ENCODE measurements at places on chromosomes 6 and 20.

DNA sequence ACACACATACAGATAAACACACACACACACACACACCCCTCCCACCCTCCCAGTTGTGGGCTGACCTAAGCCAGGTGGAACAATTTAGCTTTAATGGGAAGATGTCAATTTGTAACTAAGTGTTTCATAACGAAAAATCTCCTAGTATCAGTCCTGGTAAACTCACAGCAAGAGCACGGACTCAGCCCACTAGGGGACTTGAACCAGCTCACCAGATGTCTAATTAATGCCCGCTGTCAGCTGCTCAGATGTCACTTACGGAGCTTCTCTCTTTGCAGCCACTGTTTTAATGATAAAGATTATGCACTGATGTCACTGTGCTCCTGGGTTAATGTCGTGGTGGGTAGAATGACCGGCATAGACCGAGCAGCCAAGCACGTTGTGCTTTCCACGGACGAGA, 116.6 kb upstream of the INSM1 start:
- H3K4me3 ChIP-seq = no peak overlapping the region
- no peaks in the 10 kb centered on the region for H3K36me3 ChIP-seq
- DNase-seq = no peak
- H3K4me1 ChIP-seq = no peaks in the 10 kb centered on the region
- H3K27ac ChIP-seq = no peak overlapping the region
- peaks cover 7% of the 10 kb centered on the region for H3K27me3 ChIP-seq

GRCh38 chr6:42509256-42509655, 54.6 kb upstream of the UBR2 start:
- H3K36me3 ChIP-seq = no peaks in the 10 kb centered on the region
- no peak for DNase-seq
- H3K4me3 ChIP-seq = no peak overlapping the region
- no peak overlapping the region for H3K27ac ChIP-seq
- H3K4me1 ChIP-seq = peaks cover 8% of the 10 kb centered on the region

DNA sequence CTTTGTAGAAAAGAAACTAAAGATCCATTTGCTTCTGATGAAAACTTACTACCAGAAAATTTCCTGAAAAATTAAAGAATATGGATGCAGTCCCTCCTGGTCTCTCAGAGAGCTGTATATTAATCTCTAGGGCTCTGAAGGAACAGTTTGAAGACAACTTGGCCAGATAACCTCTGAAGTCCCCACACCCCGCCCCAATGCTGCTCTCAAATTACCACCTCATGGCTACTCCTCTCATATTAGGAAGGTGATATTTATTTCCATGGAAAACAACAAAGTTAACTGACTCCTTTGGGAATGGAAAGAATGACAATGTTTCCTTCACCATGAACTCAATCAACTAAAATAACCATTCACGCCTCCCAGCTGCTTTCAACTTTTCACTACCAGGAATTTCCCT, 408.4 kb upstream of the FLRT3 start:
- H3K4me3 ChIP-seq = no peak overlapping the region
- no peaks in the 10 kb centered on the region for H3K36me3 ChIP-seq
- DNase-seq = no peak
- H3K4me1 ChIP-seq = peaks cover 12% of the 10 kb centered on the region
- H3K27me3 ChIP-seq = peaks cover 3% of the 10 kb centered on the region

- H3K27me3 ChIP-seq = peaks cover 3% of the 10 kb centered on the region
- no peak overlapping the region for H3K27ac ChIP-seq
- DNase-seq = no peak
- H3K4me3 ChIP-seq = no peak overlapping the region
- peaks cover 38% of the 10 kb centered on the region for H3K4me1 ChIP-seq
Measured at GRCh38 chr6:41284726-41285125, 1.8 kb downstream of the TREM1 start.

DNA sequence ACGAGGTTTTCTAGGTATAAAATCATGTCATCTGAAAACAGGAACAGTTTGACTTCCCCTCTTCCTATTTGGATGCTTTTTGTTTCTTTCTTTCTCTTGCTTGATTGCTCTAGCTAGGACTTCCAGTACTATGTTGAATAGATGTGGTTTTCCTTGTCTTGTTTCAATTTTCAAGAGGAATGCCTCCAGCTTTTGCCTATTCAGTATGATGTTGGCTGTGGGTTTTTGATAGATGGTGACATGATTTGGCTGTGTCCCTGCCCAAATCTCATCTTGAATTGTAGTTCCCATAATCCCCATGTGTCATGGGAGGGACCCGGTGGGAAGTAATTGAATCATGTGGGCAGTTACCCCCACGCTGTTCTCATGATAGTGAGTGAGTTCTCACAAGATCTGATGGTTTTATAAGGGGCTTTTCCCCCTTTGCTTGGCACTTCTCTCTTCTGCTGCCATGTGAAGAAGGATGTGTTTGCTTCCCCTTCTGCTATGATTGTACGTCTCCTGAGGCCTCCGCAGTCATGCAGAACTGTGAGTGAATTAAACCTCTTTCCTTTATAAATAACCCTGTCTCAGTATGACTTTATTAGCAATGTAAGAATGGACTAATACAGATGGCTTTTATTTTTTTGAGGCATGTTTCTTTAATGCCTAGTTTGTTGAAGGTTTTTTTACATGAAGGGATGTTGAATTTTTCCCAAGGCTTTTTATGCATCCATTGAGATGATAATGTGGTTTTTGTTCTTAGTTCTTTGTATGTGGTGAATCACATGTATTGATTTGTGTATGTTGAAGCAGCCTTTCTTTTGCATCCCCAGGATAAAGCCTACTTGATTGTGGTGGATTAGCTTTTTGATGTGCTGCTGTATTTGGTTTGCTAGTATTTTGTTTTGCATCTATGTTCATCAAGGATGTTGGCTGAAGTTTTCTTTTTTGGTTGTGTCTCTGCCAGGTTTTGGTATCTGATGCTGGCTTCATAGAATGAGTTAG, 239.1 kb downstream of the THBS2 start:
- DNase-seq = no peak
- H3K27ac ChIP-seq = no peak overlapping the region
- H3K27me3 ChIP-seq = no peaks in the 10 kb centered on the region
- no peaks in the 10 kb centered on the region for H3K4me1 ChIP-seq
- H3K4me3 ChIP-seq = no peak overlapping the region

GRCh38 chr6:157850030-157850429, 27.0 kb downstream of the SNX9 start:
- H3K4me3 ChIP-seq = no peak overlapping the region
- peaks cover 37% of the 10 kb centered on the region for H3K36me3 ChIP-seq
- no peak for DNase-seq
- no peaks in the 10 kb centered on the region for H3K27me3 ChIP-seq

- H3K36me3 ChIP-seq = peaks cover 4% of the 10 kb centered on the region
- no peak overlapping the region for H3K27ac ChIP-seq
- no peak for DNase-seq
- no peak overlapping the region for H3K4me3 ChIP-seq
Measured at GRCh38 chr6:15594512-15595259, 68.1 kb downstream of the DTNBP1 start.

- peak; percentile 47 for DNase-seq
- H3K36me3 ChIP-seq = peaks cover 10% of the 10 kb centered on the region
- H3K4me3 ChIP-seq = no peak overlapping the region
- peaks cover 49% of the 10 kb centered on the region for H3K4me1 ChIP-seq
- peaks cover 42% of the 10 kb centered on the region for H3K27me3 ChIP-seq
Measured at GRCh38 chr20:20413810-20414281, 45.9 kb downstream of the INSM1 start.

- peaks cover 4% of the 10 kb centered on the region for H3K36me3 ChIP-seq
- H3K4me1 ChIP-seq = peaks cover 33% of the 10 kb centered on the region
- no peak overlapping the region for H3K27ac ChIP-seq
- no peak for DNase-seq
- no peaks in the 10 kb centered on the region for H3K27me3 ChIP-seq
Measured at GRCh38 chr6:107717781-107718180, 106.3 kb downstream of the SCML4 start.

GRCh38 chr6:84643778-84644177, 120.6 kb downstream of the TBX18 start:
- H3K4me1 ChIP-seq = peaks cover 30% of the 10 kb centered on the region
- peaks cover 7% of the 10 kb centered on the region for H3K27me3 ChIP-seq
- no peak overlapping the region for H3K27ac ChIP-seq

DNA sequence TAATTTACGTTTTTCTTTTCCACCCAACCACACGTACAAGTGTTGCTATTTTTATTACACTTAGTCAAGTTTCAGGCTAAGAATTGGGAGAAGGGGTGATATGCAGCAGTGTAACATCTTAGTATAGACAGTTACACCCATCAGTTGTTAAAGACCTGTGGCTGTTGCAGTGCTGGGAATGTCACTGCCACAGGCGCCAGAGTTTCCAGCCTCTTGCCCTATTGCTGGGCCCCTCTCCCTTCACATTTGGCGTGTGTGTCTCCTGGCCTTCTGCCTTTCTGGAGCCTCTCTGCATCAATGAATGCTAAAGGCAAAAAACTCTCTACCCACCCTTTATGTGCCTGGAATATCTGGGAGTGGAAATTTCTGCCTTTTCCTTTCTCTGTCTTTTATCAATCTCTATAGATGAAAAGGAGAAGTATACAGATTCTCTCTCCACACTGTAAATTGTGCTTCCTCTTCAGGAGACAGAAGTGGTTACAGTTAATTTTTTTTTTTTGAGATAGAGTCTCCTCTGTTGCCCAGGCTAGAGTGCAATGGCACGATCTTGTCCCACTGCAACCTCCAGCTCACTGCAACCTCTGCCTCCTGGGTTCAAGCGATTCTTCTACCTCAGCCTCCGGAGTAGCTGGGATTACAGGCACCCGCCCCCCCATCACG, 73.0 kb downstream of the TIAM2 start:
- H3K27me3 ChIP-seq = peaks cover 15% of the 10 kb centered on the region
- no peaks in the 10 kb centered on the region for H3K36me3 ChIP-seq
- peaks cover 26% of the 10 kb centered on the region for H3K4me1 ChIP-seq
- no peak overlapping the region for H3K27ac ChIP-seq
- H3K4me3 ChIP-seq = no peak overlapping the region

GRCh38 chr6:101429270-101429669, 35.8 kb downstream of the GRIK2 start:
- no peak for DNase-seq
- H3K4me1 ChIP-seq = peaks cover 13% of the 10 kb centered on the region
- H3K4me3 ChIP-seq = no peak overlapping the region
- H3K36me3 ChIP-seq = no peaks in the 10 kb centered on the region
- no peaks in the 10 kb centered on the region for H3K27me3 ChIP-seq

GRCh38 chr6:159512571-159512970, 180.5 kb downstream of the SOD2 start:
- H3K27me3 ChIP-seq = no peaks in the 10 kb centered on the region
- H3K4me1 ChIP-seq = no peaks in the 10 kb centered on the region
- DNase-seq = no peak
- H3K4me3 ChIP-seq = no peak overlapping the region
- no peak overlapping the region for H3K27ac ChIP-seq

- H3K27ac ChIP-seq = no peak overlapping the region
- no peaks in the 10 kb centered on the region for H3K4me1 ChIP-seq
- peaks cover 3% of the 10 kb centered on the region for H3K27me3 ChIP-seq
- no peak overlapping the region for H3K4me3 ChIP-seq
Measured at GRCh38 chr6:20350215-20350614, 51.5 kb upstream of the E2F3 start.

DNA sequence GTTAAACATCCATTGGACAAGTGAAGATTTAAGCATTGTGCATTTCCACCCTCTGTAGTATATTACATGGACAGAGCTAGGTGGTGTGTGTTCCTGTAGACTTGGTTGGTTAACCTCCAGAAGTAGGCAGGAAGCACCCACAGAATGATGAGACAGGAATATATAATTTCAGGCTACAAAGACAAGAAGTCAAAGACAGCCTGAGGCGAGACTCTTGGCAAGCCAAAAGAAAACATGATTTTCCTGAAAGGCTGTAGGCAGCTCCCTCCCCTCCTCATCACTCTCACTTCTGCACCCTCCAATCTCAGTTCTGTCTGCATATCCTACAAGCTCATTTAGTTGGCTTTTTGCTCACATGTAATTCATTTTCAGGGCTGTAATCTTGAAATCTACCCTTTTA, 110.0 kb upstream of the SLC35B3 start:
- peaks cover 3% of the 10 kb centered on the region for H3K27me3 ChIP-seq
- no peak overlapping the region for H3K4me3 ChIP-seq
- DNase-seq = no peak
- H3K4me1 ChIP-seq = no peaks in the 10 kb centered on the region

DNA sequence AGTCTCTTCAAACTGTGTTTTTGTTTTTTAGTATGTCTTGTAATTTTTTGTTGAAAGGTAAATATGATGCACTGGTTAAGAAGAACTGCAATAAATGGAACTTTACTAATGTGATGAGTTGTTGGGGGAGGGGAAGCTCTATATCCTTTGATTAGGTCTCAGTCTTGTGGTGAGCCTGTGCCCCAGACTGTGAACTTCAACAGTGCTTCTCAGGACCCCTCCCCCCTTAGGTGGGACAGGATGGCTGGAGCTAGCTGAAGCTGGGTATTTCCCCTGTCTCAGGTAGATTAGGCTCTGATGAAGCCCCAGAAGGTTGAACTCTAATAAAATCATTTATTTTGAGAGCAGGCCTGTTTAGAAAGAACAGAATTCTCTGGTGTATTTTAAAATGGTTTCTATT, 31.4 kb upstream of the TASP1 start:
- no peaks in the 10 kb centered on the region for H3K36me3 ChIP-seq
- H3K27ac ChIP-seq = no peak overlapping the region
- no peaks in the 10 kb centered on the region for H3K4me1 ChIP-seq
- DNase-seq = no peak

- H3K27ac ChIP-seq = no peak overlapping the region
- DNase-seq = no peak
- H3K27me3 ChIP-seq = peaks cover 3% of the 10 kb centered on the region
- peaks cover 6% of the 10 kb centered on the region for H3K4me1 ChIP-seq
- H3K36me3 ChIP-seq = no peaks in the 10 kb centered on the region
- H3K4me3 ChIP-seq = no peak overlapping the region
Measured at GRCh38 chr20:54347166-54347833, 128.1 kb upstream of the DOK5 start.

DNA sequence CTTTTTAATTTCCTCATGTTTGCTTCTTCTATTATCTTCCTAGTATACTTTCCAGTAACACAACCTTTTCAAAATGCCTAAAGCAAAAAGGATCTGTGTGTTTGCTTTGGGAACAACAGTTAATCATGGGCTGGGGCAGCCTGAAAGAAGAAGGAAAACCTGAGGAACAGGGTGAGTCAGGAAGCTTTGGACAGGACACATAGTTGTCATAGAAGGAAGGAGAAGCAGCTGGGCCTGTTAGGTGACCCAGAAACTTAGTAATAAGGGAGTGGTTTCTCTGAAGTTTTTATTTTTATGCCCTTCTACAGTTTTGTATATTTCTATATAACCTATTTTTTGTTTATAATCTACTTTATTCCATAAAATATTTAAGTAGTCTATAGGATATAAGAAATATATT, 61.4 kb downstream of the CD24 start:
- H3K36me3 ChIP-seq = no peaks in the 10 kb centered on the region
- H3K4me1 ChIP-seq = peaks cover 34% of the 10 kb centered on the region
- H3K4me3 ChIP-seq = no peak overlapping the region
- no peak for DNase-seq
- no peaks in the 10 kb centered on the region for H3K27me3 ChIP-seq

- H3K36me3 ChIP-seq = no peaks in the 10 kb centered on the region
- H3K27ac ChIP-seq = no peak overlapping the region
- no peak overlapping the region for H3K4me3 ChIP-seq
- DNase-seq = no peak
Measured at GRCh38 chr6:6455272-6455671, 133.2 kb upstream of the LY86 start.

All from nephron progenitor cell (in vitro differentiated cells).